Endothelial cell of umbilical vein (primary cell): ENCODE measurements at places on chromosomes 1 and 21. TPM values are rescaled to one million over a fixed set of nuclear protein-coding genes. Genes with fewer than 3 reads are reported as not detected.

OR2T11 gene
- not detected in 2 replicates for polyA plus RNA-seq

HTR6 gene
- not detected in 2 replicates for polyA plus RNA-seq

IGSF3 gene
- 0.63 and 0.64 TPM in 2 replicates for polyA plus RNA-seq

AMY2A gene
- not detected in 2 replicates for polyA plus RNA-seq

NTMT2 gene
- not detected in 2 replicates for polyA plus RNA-seq

KRTAP19-1 gene
- polyA plus RNA-seq = not detected in 2 replicates

CYP4A22 gene
- not detected in 2 replicates for polyA plus RNA-seq

F5 gene
- polyA plus RNA-seq = not detected in 2 replicates

THEM5 gene
- polyA plus RNA-seq = not detected in 2 replicates

FMO5 gene
- polyA plus RNA-seq = 0.43 and 0.48 TPM in 2 replicates

KRTAP7-1 gene
- not detected in 2 replicates for polyA plus RNA-seq

AMY2B gene
- polyA plus RNA-seq = 0.53 and 1.0 TPM in 2 replicates

CTH gene
- 1.7 and 2.0 TPM in 2 replicates for polyA plus RNA-seq

CCDC185 gene
- polyA plus RNA-seq = not detected in 2 replicates

- DNase-seq = no peak
Measured at GRCh38 chr21:31622397-31622796, 37.1 kb upstream of the SOD1 start.

- DNase-seq = no peak
Measured at GRCh38 chr1:247121382-247121781, 17.2 kb upstream of the ZNF669 start.

DNA sequence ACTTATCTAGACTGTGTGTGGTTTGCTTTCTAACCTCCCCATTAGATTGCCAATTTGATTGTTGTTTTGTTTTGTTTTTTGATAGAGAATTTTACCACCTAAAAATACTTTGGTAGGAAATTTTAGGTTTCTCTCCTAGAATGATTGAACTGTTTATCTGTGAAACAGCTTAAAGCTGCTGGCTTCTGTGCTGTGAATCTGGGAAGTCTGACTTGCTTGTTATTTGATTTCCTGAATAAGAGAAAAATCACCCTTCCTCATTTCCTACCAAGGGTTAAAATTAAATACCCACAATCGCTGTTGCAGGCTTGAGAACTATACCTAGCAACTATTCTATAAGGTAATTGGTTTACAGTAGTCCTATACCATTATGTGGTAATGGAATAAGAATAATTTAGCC is 198.9 kb upstream of the CACYBP start:
- no peak for DNase-seq

GRCh38 chr1:170221031-170221430 is 75.3 kb downstream of the NTMT2 start:
- DNase-seq = no peak

DNA sequence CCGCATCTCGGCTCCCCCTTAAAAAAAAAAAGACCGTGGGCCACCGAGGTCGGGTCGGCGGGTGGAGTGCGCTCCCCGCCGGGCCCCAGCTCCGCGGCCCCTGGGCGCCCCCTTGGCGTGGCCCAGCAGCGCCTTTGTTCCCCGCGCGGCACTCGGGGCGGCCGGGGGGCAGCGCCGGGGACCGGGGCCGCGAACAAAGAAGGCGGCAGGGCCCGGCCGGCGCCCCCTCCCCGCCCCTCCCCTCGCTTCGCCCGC is 571 bp downstream of the MARCKSL1 start:
- DNase-seq = no peak

DNA sequence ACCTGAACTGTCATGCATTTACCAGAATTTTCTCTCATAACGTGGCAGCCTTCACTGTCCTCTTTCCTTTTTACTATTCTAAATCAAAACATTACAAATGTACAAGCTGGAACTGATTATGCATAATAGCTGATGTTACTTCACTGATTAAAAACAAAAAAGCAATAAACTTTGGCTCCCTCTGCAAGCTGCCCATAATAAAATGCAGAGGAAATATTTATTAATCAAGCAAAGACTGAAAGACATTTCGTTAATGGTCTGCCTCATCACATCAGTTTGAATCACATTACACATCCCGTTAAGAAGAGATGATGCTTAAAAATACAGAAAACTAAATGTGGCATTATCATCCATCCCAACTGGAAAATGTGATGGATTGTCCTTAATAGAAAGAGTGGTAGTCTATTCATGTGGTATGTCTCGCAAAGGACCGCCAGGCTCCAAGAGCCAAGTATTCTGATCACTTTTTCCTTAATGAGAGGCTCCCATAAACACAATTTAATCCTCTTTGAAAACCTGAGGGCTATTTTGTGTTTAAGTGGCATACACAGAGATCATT is 225.3 kb downstream of the RGS7 start:
- DNase-seq = no peak

GRCh38 chr21:39164523-39164922 is 18.7 kb downstream of the PSMG1 start:
- no peak for DNase-seq

DNA sequence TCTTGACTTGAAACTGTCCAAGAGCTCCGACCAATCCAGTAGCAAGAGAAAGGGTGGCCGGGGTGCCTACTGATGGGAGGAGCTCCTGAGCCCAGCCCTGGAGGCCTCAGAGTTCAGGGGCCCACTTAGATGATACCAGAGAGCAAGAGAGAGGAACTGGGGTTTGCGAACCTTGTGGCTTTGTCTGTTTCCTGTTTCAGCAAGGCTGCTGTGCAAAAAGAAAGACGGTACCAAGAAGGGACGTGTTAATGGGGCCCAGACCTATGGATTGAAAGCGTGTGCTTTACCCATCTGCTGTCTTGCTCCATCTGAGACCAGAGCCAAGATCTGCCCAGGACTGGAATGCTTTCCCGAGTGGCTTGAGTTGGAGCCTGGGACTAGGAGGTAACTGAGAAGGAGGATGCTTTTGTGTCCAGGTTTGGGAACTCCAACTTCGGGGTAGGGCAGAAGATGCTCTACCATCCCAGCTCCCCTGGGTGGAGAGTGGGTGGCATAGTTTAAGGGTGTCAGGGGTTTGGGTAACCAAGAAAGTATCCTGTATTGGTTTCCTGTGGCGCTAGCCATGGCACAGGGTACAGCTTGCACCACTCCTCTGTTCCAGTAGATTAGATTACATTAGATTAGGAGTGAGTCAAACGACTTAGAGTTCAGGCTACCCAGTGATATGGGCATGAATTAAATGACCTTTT is at the start of gene TRAF3IP3:
Gene TRAF3IP3 (plus strand): TSS at position 128 of the 689 bp plus-strand sequence. CDS start 3,987 bp downstream, outside the sequence.
- DNase-seq = no peak

GRCh38 chr1:54485416-54485815 is 62.6 kb upstream of the ACOT11 start:
- DNase-seq = no peak

DNA sequence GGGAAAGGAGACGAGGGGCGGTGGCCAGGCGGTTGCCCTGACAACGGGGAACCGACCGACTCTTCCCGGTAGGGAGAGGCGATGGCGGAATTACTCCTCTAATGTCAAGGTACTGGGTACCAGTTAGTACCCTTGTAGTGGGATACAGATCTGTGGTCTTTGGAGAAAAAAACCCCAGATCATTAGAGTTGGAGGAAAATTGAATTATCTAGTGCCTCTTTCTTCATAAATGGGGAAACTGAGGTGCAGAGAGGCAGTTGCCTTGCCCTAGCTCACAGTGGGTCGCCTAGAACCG is 545 bp upstream of the PEF1 start:
- no peak for DNase-seq

DNA sequence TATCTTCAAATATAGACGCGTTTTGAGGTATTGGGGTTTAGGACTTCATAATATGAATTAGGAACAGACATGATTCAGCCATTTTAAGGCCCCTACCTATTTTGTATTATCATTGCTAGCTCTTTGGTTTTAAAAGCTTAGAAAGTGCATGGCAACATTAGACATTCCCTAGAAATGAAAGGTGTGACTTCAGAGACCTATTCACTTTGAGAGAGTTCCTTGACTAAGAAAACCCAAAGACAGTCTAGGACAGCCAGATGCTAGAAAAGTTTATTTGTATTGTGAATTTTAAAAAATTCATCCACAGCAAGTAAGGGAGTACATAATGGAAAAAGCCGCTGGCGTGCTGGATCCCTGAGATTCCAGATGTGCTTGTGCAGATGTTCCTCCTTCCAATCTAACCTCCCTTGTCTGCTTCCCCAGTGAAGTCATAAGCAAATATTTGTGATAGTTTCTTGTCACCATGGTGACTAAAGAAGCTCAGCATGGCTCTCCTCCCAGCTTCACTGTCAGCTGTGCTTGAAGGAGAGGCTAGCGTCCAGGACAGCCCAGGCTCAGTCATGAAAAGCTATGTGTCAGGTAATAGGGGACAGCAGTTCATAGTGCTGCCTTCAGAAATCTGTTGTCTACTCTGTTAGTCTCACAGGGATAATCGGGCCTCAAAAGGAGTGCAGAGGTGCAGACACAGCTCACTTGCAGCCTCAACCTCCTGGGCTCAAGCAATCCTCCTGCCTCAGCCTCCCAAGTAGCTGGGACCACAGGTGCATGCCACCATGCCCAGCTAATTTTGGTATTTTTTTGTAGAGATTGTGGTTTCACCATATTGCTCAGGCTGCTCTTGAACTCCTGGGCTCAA is 34.8 kb downstream of the KPNA6 start:
- DNase-seq = no peak

GRCh38 chr1:181416268-181416860 is 67.0 kb upstream of the CACNA1E start:
- DNase-seq = no peak

GRCh38 chr1:160354388-160354985 is 11.3 kb downstream of the NCSTN start:
- no peak for DNase-seq

- DNase-seq = no peak
Measured at GRCh38 chr1:82979593-82980236, 1019.2 kb downstream of the TTLL7 start.

DNA sequence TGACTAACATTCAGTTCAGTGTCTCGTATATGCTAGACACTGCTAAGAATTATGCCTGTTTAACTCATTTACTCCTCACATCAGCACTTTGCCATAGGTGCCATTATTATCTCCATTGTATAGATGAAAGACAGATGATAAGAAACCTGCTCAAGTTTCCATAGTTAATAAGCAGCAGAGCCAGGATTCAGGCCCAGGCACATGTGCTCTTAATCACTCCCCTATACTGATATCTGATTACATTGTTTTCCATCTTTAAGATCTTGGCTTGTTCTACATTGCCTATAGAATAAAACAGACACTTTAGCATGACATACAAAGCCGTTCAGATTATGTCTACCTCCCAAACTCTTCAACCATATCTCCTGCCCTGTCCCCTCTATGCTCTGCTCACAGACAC is 30.5 kb upstream of the USH2A start:
- no peak for DNase-seq

DNA sequence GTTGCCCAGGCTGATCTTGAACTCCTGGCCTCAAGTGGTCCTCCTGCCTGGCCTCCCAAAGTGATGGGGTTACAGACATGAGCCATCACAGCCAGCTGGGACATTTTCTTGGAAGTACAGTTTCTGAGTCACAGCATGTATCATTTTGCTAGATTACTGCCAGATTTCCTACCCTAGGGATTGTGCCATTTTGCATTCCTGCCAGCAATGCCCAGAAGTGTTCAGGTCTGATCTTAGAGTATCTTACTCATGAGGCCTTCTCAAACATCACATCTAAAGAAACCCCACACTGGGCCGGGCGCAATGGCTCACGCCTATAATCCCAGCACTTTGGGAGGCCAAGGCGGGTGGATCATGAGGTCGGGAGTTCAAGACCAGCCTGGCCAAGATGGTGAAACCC is 10.2 kb downstream of the BMP8A start:
- DNase-seq = no peak

DNA sequence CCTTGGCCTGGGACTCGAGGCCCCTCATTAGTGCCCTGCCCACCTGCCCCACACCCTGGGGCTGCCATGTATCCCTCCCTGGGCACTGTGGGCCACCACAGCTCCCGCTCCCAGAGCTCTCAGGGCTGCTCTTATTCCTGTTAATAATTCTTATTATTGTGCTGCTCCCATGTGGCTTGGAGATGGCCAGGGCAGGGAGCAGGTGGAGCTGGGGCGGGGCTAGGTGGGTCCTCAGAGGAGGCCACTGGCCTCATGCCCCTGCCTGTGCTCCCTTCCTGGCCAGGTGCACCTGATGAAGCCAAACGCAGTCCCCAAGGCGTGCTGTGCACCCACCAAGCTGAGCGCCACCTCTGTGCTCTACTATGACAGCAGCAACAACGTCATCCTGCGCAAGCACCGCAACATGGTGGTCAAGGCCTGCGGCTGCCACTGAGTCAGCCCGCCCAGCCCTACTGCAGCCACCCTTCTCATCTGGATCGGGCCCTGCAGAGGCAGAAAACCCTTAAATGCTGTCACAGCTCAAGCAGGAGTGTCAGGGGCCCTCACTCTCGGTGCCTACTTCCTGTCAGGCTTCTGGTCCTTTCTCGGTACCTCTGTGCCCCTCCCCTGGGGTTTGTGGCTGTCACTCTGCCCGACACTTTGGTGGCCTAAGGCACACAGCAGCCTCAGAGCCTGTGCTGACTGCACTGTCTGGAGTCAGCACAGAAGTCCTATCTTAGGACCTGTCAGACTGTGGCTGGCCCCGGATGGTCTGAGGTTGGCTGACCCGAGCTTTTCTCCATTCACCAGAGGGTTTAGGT is 34.1 kb downstream of the BMP8A start:
- DNase-seq = no peak

GRCh38 chr1:221664253-221664652 is 77.6 kb downstream of the DUSP10 start:
- DNase-seq = no peak

DNA sequence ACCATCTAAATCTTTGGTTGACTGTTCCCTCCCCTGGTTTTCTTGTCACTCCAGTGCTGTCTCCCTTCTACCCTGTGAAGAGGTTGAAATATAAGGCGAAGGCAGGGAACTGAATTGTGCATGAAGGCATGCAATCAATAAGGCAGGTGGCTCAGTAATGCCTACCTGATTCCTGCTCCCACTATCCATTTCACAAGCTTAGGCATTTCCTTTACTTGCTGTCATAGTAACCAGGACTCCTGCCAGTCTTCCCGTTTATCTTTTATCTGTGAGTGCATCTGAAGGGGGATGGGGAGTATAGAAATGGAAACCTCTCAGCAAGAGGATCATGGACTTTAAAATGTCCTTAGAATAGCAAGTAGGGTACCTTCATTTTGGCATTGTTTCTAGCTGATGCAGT is 40.5 kb downstream of the MRPS6 start:
- peak; percentile 10 for DNase-seq

DNA sequence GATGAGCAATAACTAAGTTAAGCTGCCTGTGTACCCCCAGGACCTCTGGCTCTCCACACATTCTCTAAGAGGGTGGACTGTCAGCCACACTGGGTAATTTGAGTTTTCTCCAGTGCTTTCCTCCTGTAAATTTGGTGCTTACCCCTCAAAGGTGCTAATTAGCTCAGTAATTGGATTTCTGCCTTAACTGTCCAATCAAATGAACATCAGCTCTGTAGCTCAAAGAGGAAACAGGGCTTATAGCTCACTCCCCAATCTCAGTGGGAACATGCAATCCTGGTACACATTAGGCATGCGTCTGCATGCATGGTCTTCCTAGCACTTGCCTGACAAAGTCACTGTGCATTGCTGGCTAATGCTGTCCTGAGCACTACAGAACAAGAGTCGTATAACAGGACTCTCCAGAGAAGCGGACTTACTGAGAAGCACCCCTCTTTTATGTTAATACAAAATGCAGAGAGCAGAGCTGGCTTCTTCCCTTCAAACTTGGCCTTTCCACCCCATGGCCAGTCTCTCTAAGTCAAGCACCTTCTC is 110.1 kb downstream of the NTPCR start:
- DNase-seq = no peak

GRCh38 chr1:20279509-20279908 is 11.2 kb upstream of the VWA5B1 start:
- DNase-seq = no peak
